ENCODE measurements at places on chromosomes 7 and 10. TPM values are rescaled to one million over a fixed set of nuclear protein-coding genes. Genes with fewer than 3 reads are reported as not detected.

DNA sequence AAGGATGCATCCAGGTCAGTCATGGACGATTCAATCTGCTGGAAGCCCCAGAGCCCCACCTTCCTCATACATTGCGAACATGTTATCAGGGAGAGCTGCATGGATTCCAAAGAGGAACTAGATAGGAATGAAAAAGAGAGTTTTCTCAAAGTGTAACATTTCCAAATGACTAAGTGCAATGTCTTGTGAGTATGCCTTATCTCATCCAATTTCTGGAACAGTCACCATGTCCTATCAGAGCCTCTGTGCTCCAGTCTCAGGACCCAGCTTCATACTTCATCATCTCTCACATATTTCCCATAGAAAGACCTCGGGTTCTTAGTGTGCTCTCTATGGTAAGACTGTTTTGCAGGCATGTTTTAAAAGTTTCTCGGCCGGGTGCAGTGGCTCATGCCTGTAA lies 26.8 kb downstream of the ZC3HC1 start:
- DNase-seq = no peak

DNA sequence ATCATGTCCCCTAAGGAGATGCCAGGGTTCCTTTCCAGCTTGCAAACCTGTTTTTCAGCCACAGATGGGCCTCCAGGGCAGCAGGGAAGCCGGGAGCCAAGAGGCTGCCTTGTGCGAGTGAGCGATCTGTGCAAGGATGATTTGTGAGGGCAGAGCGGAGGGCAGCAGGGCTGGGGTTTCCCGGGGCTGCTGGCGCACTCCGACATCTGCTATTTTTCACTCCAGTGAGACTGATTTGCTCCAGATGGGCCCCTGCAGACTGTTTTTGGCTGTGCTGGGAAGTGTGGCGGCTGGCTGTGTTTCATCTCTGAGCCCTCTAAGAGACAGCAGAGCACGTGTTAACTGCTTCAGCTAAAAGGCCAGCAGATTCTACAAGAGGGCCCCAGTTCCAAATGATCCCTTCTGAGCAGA lies 466.2 kb downstream of the TYW1 start:
- DNase-seq = no peak

SUN3 gene
- 1.1 TPM for total RNA-seq

- no peak for DNase-seq
Observed at GRCh38 chr7:150940431-150941102, 37.6 kb downstream of the KCNH2 start.

- no peak for DNase-seq
Observed at GRCh38 chr7:41889472-41889871, 186.6 kb upstream of the INHBA start.

CXCL12 gene
- total RNA-seq = 0.06 TPM

DNA sequence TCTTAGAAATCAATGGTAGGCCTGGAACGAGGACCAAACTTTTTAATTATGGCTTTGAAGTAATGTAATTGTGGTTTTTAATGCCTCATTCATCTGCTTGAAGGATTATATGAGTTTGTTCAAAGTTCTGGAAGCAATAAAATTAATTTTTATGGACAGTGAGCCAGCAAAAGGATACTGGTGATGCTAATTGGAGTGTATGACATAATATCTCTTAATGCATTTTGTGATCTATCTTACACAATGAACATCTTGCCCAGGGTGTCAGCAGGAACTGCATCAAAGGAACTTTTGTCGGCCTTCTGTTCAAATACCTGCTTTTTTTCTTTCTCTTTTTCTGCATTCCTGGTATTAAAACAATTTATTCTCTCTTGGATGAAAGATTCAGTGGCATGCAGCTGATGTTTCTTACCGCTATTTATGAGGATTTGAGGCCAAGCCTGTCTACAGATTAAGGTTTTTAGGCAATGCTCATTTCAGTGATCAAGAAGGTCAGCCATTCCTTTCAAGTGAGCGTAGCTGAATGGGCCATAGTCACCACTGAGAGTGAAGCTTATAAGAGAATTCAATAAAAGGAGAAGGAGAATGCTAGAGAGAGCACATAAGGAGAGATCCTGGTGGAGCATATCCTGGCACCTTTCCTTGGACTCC lies 974.8 kb downstream of the SORCS3 start:
- DNase-seq = no peak

ASAH2B gene
- 2.4 TPM for total RNA-seq

DNA sequence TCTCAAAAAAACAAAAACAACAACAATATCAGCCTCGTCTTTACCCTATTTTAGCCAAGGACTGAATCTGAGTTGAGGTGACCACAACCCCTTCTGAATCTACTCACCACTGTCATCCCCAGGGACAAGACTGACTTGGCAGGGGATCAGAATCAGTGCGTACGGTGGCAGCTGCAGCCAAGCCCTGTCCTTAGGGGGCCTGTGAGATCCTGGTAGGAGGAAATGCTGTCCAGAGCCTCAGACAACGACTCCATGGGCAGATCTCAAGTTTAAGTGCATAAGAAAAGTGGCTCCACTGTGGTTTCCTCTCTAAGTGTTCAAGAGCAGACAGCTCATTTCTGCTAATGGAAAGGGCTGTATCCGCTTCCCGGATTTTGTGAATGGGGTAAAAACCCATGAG lies 22.4 kb upstream of the CYTH3 start:
- DNase-seq = no peak

ZNF467 gene
- total RNA-seq = 1.1 TPM

DNAJC2 gene
- total RNA-seq = 20.6 TPM

MRC1 gene
- total RNA-seq = not detected
